Dorsolateral prefrontal cortex (tissue), 122 donors: ENCODE measurements at places on chromosomes 4 and X. TPM values are rescaled to one million over a fixed set of nuclear protein-coding genes. Genes with fewer than 3 reads are reported as not detected.
A peak's percentile ranks its signal among the peaks of the same experiment; 100 is the strongest.

- DNase-seq: no peak
Measured at GRCh38 chr4:28788929-28789490, 1928.4 kb downstream of the STIM2 start.

DNA sequence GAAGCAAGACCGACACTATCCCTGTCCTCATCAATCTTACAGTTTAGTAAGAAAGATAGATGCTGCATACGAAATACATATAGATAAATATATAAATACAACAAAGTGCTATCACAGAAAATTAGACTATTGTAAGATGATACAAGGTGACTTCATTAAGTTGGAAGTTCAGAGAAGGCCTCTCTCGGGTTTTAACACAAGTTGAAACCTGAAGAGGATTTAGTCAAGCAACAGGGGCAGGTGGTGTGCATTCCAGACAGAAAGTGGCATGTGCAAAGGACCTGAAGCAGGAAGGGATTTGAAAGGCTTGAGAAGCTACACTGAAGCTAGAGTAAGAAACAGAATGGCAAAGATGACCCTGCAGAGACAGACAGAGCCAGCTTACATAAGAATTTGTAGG, 36.5 kb downstream of the USP46 start:
- DNase-seq: no peak

- DNase-seq: no peak
Measured at GRCh38 chr4:177311589-177311988, 1.9 kb downstream of the NEIL3 start.

DNA sequence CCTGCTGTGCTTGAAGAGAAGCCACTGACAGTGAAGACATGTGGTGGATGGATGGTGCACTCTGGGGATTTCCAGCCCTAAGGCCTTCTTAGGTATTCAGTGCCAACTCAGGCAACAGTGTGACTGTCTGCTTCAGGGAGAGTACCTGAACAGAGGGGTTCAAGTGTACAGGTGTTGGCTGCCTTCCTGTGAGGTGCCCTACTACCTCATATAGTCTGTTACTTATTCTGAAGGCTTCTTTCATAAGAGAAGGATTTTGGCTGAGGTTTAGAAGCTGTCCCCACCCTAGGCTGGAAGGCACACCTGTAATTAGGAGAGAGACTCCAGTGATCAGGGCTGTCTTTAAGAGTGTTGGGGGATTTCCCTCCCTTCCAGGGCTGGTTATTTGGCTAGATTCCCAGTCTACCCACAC, 1.8 kb downstream of the FTHL17 start:
- DNase-seq: no peak

GRCh38 chr4:56435140-56435926, at the start of gene PPAT:
Gene PPAT (minus strand): TSS chr4:56435615. CDS start chr4:56435477, 138 bp downstream.
- DNase-seq: peak; percentile 95

- DNase-seq: no peak
Measured at GRCh38 chr4:92128676-92129075, 175.1 kb upstream of the GRID2 start.

- DNase-seq: no peak
Measured at GRCh38 chr4:142960867-142961644, 115.0 kb upstream of the INPP4B start.

DNA sequence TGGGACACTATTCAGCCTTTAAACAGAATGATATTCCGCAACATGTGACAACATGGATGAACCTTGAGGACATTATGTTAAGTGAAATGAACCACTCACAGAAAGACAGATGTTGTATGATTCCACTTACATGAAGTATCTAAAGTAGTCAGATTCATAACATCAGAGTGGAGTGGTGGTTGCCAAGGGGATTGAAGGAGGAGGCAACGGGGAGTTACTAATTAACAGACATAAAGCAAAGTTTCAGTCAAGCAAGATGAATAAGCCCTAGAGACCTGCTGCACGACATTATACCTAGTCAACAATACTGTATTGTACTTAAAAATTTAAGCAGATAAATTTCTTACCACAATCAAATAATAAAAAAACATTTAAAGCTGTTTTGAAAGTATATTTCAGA, 105.0 kb upstream of the NR0B1 start:
- no peak for DNase-seq

CDX4 gene
- total RNA-seq: not detected

ANKRD50 gene
- 13.0 TPM for total RNA-seq

IL13RA2 gene
- 1.6 TPM for total RNA-seq

TRIM61 gene
- total RNA-seq: not detected
